Pancreas (tissue), 10 donors: ENCODE measurements at places on chromosomes 3 and 15. TPM values are rescaled to one million over a fixed set of nuclear protein-coding genes. Genes with fewer than 3 reads are reported as not detected.
A peak's percentile ranks its signal among the peaks of the same experiment; 100 is the strongest.

GRCh38 chr15:88391700-88392099 lies 75.5 kb downstream of the MRPL46 start:
- DNase-seq: no peak
- H3K4me1 ChIP-seq: no peaks in the 10 kb centered on the region
- no peak overlapping the region for H3K27ac ChIP-seq
- H3K4me3 ChIP-seq: no peak overlapping the region
- H3K27me3 ChIP-seq: no peaks in the 10 kb centered on the region
- H3K36me3 ChIP-seq: no peaks in the 10 kb centered on the region

GRCh38 chr3:23656199-23656598 lies 149.6 kb upstream of the UBE2E1 start:
- H3K36me3 ChIP-seq: no peaks in the 10 kb centered on the region
- H3K27ac ChIP-seq: no peak overlapping the region
- no peaks in the 10 kb centered on the region for H3K27me3 ChIP-seq
- no peaks in the 10 kb centered on the region for H3K4me1 ChIP-seq
- no peak for DNase-seq

DNA sequence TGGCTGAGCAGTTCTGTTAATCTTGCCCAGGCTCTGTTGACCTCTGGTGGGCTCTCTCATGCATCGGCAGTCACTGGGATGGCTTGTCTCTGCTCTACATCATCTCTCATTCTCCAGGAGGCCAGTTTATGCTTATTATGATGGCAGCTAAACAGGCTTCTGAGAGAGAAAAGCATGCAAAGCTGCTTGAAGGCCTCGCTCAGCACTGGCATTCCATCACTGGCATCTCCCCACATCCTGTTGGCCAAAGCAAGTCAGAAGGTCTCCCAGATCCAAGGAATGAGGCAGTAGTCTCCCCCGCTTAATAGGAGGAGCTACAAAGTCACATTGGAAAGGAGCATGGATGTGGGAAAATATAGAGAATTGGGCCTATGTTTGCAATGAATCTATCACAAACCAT lies 212.6 kb downstream of the ZNF621 start:
- no peak for DNase-seq
- no peaks in the 10 kb centered on the region for H3K27me3 ChIP-seq
- no peaks in the 10 kb centered on the region for H3K4me1 ChIP-seq
- no peak overlapping the region for H3K4me3 ChIP-seq
- H3K36me3 ChIP-seq: no peaks in the 10 kb centered on the region
- no peak overlapping the region for H3K27ac ChIP-seq

- no peaks in the 10 kb centered on the region for H3K36me3 ChIP-seq
- H3K4me3 ChIP-seq: no peak overlapping the region
- no peaks in the 10 kb centered on the region for H3K27me3 ChIP-seq
- H3K4me1 ChIP-seq: no peaks in the 10 kb centered on the region
These were observed 39.1 kb downstream of the ATP2C1 start for GRCh38 chr3:130932979-130933378.

GRCh38 chr15:83174891-83175290 lies 32.7 kb downstream of the HDGFL3 start:
- H3K27me3 ChIP-seq: no peaks in the 10 kb centered on the region
- DNase-seq: no peak
- H3K4me1 ChIP-seq: no peaks in the 10 kb centered on the region
- H3K4me3 ChIP-seq: no peak overlapping the region

DNA sequence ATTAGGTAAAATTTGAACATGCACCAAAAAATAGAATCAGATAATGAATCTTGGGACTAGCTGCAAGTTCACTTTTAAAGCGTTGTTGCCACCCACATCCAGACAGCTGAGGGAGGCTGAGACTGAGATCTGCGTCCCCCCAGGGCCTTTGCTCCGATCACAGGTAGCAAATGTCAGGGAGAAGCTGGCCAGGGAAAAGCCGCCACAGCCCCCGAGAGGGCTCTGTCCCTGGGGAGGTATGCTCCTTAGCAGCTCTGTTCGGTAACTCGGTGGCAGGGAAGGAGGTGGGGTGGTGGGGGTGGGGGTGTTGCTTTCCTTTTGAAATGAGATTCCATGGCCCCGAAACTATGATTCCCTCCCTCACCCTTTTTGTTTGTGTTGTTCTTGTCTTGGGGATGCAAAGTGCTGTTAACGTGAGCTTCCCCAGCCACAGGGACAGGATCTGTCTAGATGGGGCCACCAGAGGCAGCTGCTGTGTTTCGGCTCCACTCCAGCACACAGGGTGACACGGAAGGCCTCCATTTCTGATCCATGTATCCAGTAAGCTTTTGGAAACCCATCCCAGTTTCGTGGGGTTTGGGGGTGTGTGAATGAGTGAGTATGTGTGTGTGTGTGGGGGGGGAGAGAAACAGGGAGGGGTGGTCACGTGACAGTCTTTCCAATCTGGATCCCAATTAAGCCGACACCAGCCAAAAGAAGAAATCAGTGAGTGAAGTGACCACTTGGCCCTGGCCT lies 1.1 kb upstream of the MINAR1 start:
- peak overlapping the region; percentile 58 for H3K27ac ChIP-seq
- no peaks in the 10 kb centered on the region for H3K4me1 ChIP-seq
- peak overlapping the region; percentile 63 for H3K4me3 ChIP-seq
- H3K27me3 ChIP-seq: no peaks in the 10 kb centered on the region

- H3K36me3 ChIP-seq: peaks cover 5% of the 10 kb centered on the region
- no peak for DNase-seq
- H3K4me1 ChIP-seq: peaks cover 5% of the 10 kb centered on the region
- H3K27ac ChIP-seq: peak overlapping the region; percentile 86
- no peaks in the 10 kb centered on the region for H3K27me3 ChIP-seq
- peak overlapping the region; percentile 76 for H3K4me3 ChIP-seq
These were observed 340 bp downstream of the TTLL3 start for GRCh38 chr3:9810433-9810770.

GRCh38 chr3:122797291-122797690 lies 2.4 kb downstream of the SLC49A4 start:
- H3K4me1 ChIP-seq: no peaks in the 10 kb centered on the region
- no peak for DNase-seq
- H3K27ac ChIP-seq: no peak overlapping the region

DNA sequence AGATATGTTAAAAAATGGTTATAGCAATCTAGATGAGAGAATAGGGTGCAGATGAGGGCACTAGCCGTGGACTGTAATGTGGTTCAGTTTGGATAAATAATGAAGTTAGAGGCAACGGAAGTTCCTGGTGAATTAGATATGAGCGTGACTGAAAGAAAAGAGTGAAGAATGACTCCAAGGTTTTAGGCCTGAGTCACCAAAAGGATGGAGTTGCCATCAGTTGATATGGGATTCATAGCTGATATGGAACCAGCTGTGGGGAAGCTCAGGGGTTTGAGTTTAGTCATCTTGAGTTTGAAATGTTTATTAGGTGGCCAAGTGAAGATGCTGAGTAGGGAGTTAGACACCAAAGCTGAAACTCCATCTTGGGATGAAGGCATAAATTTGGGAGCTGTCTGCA lies 66.2 kb downstream of the SSR3 start:
- H3K27ac ChIP-seq: no peak overlapping the region
- no peaks in the 10 kb centered on the region for H3K27me3 ChIP-seq
- H3K36me3 ChIP-seq: no peaks in the 10 kb centered on the region
- H3K4me1 ChIP-seq: no peaks in the 10 kb centered on the region

DNA sequence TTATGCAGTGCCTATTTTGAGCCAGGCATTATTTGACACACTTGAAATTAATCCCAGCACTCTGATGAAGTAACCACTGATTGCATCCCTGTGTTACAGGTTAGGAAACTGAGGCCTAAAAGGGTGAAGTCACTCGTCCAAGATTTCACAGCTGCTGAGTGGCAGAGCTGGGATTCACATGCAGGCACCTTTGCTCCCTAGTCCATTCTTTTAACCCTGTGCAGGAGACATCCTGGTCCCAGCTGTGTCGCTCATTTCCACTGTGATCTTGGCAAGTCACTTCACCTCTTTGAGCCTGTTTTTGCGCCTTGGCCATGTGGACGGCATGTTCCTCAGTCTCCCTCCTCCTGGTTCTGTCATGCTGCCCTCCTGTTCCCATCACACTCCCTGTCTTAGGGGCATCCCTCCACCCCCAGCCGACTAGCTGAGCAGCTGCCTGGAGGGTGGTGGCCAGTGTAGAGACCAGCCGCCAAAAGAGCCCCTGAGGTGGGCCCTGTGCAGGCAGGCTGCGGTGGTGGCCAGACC lies 70.6 kb downstream of the SMAD6 start:
- H3K4me1 ChIP-seq: peaks cover 53% of the 10 kb centered on the region
- H3K36me3 ChIP-seq: no peaks in the 10 kb centered on the region
- H3K4me3 ChIP-seq: no peak overlapping the region

- H3K36me3 ChIP-seq: no peaks in the 10 kb centered on the region
- H3K4me3 ChIP-seq: no peak overlapping the region
- DNase-seq: no peak
- no peaks in the 10 kb centered on the region for H3K27me3 ChIP-seq
These were observed 704.1 kb upstream of the CFAP20DC start for GRCh38 chr3:59753808-59754450.

DNA sequence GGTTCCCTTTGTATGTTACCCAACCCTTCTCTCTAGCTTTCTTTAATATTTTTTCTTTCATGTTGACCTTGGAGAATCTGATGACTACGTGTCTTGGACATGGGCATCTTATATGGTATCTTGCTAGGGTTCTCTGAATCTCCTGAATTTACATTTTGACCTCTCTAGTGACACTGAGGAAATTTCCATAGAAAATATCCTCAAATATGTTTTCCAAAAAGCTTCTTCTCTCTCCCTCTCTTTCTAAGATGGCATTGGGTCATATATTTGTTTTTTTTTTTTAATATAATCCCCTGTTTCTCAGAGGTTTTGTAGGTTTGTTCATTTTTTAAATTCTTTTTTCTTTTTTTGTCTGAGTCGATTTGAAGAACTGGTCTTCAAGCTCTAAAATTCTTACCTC lies 184.0 kb upstream of the TMC3 start:
- no peaks in the 10 kb centered on the region for H3K27me3 ChIP-seq
- H3K4me3 ChIP-seq: no peak overlapping the region
- H3K27ac ChIP-seq: no peak overlapping the region
- no peak for DNase-seq

GRCh38 chr3:160312014-160312624 lies 86.9 kb downstream of the C3orf80 start:
- H3K4me1 ChIP-seq: no peaks in the 10 kb centered on the region
- no peak overlapping the region for H3K27ac ChIP-seq
- H3K4me3 ChIP-seq: no peak overlapping the region
- DNase-seq: no peak
- H3K27me3 ChIP-seq: no peaks in the 10 kb centered on the region
- no peaks in the 10 kb centered on the region for H3K36me3 ChIP-seq

DNA sequence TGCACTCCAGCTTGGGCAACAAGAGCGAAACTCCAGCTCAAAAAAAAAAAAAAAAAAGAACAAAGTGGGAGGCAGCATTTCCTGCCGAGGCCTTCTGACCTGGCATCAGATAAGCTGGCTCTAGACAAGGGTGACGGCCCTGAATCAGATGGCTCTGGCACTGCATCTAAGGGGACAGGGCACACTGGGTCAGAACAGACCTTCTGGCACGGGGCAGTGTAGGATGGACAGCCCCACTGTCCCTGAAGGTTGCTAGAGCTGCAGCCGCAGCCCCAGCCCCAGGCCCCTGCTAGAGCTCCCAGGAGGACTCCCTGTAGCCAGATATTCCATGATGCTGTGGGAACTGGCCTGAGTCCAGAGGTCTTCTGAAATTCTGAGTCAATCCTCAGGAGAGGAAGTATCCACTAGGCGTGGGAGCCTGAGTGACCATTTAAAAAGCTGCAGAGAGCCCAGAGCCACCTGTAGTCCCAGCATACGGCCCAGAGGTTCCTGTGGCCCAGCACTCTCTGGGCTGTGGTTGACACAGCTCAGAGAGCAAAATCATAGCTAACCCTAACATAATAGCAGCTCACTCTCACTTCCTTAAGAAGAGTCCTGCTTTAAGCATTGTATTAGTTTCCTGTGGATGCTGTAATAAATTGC lies 69.2 kb upstream of the MFGE8 start:
- H3K27me3 ChIP-seq: no peaks in the 10 kb centered on the region
- no peak overlapping the region for H3K27ac ChIP-seq
- H3K36me3 ChIP-seq: no peaks in the 10 kb centered on the region
- no peak overlapping the region for H3K4me3 ChIP-seq
- peak; percentile 30 for DNase-seq

DNA sequence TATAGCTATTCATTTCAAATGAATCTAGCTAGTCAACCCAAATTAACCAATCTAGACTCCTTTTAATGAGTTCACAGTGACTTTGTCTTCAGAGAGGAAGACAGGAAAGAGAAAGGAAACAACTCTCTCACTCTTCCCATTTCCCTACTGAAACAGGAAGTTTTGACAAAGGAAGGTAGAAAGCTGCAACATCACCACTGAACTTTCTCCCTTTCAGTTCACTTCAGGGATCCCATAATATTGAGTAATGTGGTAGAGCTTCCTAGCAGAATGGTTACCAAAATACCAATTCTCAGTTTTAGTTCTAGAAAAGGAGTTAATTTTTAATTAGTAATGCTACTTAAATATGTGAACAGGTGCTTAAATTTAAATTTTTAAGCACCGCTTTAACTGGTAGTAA lies 7.5 kb downstream of the VPS13C start:
- no peak overlapping the region for H3K4me3 ChIP-seq
- H3K36me3 ChIP-seq: no peaks in the 10 kb centered on the region
- H3K4me1 ChIP-seq: peaks cover 26% of the 10 kb centered on the region
- no peak overlapping the region for H3K27ac ChIP-seq
- H3K27me3 ChIP-seq: no peaks in the 10 kb centered on the region
- DNase-seq: no peak

DNA sequence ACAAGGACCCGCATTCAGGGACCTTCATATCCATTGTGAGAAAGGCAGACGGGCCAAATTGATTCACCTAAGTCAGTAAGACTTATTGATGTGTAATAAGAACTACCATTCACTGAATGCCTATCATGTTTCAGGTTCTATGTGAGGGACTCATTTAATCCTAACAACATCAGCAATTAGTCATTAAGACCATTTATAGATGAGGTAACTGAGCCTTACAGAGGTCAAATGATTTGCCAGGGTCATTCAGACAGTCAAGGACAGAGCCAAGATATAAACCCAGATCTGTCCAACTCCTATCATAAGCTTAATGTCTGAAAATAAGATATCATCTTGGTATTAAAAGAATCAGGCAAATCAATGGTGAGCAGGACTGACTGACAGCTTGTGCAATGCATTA lies 453.8 kb downstream of the MAGI1 start:
- no peaks in the 10 kb centered on the region for H3K36me3 ChIP-seq
- H3K27ac ChIP-seq: no peak overlapping the region
- H3K4me3 ChIP-seq: no peak overlapping the region
- H3K4me1 ChIP-seq: no peaks in the 10 kb centered on the region
- no peak for DNase-seq

- no peak overlapping the region for H3K4me3 ChIP-seq
- no peak overlapping the region for H3K27ac ChIP-seq
- no peaks in the 10 kb centered on the region for H3K27me3 ChIP-seq
- no peak for DNase-seq
- H3K36me3 ChIP-seq: no peaks in the 10 kb centered on the region
- H3K4me1 ChIP-seq: peaks cover 5% of the 10 kb centered on the region
These were observed 106.6 kb downstream of the FBXL22 start for GRCh38 chr15:63703641-63704240.

- peak; percentile 44 for DNase-seq
- no peak overlapping the region for H3K4me3 ChIP-seq
- no peaks in the 10 kb centered on the region for H3K27me3 ChIP-seq
- H3K36me3 ChIP-seq: peaks cover 3% of the 10 kb centered on the region
- H3K4me1 ChIP-seq: no peaks in the 10 kb centered on the region
These were observed 75.9 kb downstream of the VGLL4 start for GRCh38 chr3:11567516-11568467.

- no peaks in the 10 kb centered on the region for H3K4me1 ChIP-seq
- DNase-seq: no peak
- H3K36me3 ChIP-seq: no peaks in the 10 kb centered on the region
- H3K27ac ChIP-seq: no peak overlapping the region
These were observed 80.9 kb upstream of the SOX2 start for GRCh38 chr3:181630853-181631252.

Gene TTC21A
- 6.4 TPM for total RNA-seq

Gene NR2E3
- total RNA-seq: not detected

Gene FEZF2
- total RNA-seq: not detected

Gene BAHD1
- total RNA-seq: 9.2 TPM

Gene GABRB3
- total RNA-seq: 5.8 TPM

Gene CACNA1D
- total RNA-seq: 8.5 TPM
